RWPE2 (cell line): ENCODE measurements at places on chromosomes 1 and 21.

DNA sequence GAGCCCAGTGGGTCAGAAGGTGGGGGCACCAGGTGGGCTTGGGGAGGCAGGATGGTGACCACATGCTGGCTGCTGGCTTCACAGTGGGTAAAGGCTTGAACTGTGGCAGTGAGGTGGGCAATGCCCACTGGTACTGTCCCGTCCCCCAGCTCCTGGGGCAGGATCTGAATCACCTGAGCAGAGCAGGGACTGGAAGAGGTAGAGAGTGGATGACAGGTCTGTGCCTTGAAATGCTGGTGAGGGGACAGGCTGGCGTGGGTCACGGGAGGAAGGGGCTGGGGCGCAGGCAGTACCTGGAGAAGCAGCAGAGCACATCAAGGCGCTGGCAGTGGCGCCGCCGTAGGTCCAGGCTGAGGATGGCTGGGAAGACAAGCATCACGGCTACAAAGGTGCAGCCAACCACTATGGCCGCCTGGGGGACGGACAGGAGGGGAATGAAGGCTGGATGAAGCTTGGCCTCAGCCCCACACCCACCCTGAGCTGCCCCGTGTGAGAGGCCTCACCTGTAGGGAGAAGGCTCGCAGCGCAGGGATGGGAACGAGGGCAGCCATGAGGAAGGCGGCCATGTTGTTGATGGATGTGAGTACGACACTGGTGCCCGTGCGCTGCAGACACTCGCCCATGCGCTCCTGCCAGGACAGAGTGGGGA, 14.9 kb downstream of the PTCH2 start:
- DNase-seq, result no peak

- no peak for DNase-seq
Measured at GRCh38 chr1:157584503-157584902, 13.4 kb downstream of the FCRL4 start.

GRCh38 chr1:150973836-150974579, 627 bp downstream of the CERS2 start:
- DNase-seq, result no peak

GRCh38 chr1:10693497-10694273, 102.8 kb downstream of the CASZ1 start:
- DNase-seq, result no peak

DNA sequence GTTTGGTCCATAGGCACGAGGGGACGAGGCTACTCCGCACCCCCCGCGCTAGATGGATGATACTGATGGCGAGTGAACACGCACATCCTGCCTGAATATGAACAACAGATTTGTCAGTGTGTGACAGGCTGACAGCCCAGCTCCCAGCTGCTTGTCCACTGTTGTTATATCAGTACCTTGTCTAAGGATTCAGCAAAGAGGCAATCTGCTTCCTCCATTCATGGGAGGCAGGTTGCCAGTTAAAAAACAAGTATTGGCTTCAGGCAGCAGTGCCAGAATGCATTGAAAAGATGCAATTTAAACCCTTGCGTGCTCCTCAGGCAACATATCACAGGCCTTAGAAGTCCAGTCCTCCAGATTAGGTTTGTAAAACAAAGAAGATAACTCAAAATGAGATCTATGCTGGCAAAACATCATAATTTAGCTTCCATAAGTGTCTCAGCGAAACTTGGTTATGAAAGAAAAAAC, 223.3 kb downstream of the GPATCH2 start:
- no peak for DNase-seq

DNA sequence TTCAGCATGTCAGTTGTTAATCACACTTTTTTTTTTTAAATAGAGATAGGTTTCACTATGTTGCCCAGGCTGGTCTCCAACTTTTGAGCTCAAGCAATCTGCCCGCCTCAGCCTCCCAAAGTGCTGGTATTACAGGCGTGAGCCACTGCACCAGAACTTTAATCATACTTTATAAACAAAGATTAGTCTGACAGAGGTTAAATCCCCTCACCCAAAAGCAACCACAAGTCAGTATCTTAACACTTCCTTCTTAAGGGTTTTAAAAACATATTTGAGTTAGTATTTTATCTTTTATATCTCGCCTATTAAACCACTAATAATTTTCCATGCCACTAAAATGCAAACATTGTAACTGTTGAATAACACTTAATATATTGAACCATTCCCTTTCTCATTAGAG, 70.2 kb downstream of the COP1 start:
- no peak for DNase-seq

DNA sequence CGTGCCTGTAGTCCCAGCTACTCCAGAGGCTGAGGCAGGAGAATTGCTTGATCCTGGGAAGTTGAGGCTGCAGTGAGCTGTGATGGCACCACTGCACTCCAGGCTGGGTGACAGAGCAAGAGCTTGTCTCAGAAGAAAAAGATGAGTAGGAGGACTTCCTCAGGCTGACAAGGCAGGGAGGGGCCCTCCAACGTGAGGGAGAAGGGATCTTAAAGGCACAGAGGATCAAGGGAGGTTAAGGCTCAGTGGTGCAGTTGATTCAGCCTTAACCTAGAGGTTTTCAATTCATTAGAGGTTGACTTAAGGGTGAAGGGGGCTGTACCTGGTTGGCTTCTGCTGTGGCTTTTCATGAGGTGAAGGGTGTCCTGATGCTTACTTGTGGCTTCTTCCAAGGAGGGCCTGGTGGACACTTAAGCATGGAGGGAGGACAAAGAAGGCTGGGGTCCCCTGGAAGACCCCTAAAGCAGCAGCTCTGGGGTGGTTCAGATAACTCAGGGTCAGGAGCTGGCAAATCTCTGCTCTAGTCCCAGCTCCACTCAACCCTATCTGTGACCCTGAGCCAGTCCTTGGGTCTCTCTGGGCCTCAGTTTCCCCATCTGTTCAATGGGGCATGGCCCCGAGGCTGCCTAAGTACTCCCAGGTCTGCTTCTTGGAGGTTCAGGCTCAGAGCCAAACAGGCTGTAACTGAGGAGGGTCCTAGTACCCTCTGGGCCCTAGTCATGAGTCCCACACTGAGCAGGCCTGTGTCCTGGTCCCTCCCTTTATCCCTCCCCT, 6.3 kb downstream of the EXTL1 start:
- DNase-seq, result no peak

- DNase-seq, result no peak
Measured at GRCh38 chr1:171381866-171382210, 67.9 kb downstream of the FMO4 start.

DNA sequence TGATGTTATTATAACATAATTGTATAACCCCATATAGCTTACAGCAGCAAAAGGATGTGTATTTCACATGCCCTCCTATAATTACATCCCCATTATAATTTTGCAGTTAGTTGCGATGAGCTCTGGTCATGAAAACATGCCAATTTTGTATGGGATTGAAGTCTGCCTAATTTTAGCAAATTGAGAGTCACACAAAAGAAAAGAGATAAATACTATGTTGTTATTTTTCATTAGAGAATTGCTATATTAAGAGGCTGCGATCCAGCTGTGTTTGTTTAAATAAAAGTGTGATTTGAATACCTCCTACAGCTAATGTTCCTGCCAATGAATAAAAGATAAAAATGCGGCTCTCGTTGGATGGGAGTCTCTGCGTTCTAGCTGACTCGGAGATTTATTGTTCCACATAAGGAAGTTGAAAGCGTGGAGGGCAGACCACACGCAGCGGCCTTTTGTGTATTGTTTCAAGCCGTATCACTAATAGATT, 461.0 kb upstream of the NFIA start:
- DNase-seq, result no peak

GRCh38 chr1:233904633-233905415, at the start of gene SLC35F3:
SLC35F3 (plus strand) TSS chr1:233904676.
- DNase-seq, result peak; percentile 57

DNA sequence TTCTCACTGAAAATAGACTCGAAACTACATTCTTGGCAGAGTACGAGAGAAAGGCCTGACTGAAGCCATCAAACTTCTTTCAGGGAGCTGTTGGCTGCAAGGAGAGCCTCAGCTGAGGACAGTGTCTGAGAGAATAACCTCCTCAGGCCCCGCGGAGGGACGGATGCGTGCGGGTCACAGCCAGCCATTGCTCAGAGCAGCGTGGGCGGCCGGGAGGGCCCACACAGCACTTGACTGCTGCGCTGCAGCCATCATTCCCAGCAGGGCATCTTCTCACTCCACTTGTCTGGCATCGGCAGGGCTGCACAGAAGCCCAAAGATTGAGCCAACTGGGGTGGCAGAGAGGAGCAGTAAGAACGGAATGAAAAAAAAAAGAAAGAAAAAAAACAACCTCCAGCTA, 113.5 kb downstream of the XCL2 start:
- DNase-seq, result no peak

DNA sequence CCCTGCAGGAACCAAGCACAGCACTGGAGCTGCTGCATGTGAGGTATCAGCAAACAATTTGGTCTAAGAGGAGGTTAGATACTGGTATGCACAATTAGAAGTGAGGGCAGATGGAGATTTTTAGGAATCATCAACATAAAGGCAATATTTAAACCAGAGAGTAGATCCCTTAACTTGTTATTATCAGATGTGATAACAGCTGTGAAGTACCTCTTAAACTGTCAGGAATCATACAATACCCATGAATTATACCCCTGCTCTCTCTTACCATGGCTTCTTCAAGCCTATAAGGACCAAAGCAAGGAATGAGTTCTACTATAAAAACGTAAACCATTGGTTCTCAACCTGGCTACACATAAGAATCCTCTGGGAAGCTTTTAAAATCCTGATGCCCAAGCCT, 3.9 kb downstream of the BCAR3 start:
- no peak for DNase-seq

DNA sequence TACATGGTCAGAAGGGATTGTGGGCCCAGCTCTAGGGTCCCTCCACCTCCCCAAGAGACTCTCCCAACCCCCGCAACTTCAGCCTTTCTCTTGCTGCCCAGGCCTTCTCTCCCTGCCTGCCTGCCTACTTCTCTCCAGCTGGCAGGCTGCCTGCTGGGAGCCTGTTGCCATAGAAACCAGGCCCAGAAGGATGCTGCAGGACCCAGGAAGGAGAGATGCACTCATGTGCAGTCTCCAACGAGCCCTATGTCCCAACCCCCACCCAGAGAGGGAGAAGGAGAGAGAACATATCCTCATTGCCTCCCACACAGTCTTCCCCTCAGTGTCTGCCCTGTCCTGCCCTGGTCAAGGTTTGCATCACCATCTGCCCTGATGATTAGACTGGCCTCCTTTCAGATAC, 10.8 kb upstream of the SMIM12 start:
- DNase-seq, result no peak

DNA sequence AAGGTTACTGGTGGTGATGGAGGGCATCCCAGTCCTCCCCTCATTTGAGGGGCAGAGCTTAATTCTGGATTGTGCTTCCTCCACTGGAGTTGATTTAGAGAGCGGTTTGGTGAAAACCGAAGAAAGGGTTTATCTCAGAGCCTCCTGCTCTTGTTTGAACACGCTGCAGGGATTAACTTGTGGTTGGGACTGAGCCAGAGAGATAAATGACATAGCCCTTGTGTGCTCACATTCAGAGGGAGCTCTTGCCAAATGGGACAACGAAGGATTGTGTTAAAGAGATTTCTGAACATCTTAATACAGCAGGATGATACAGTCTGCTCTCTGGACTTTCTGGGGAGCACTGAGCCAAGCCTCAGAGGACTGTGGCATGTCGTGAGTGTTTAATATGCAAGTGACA, 308.2 kb downstream of the DISC1 start:
- DNase-seq, result no peak
